AG04450 (cell line): ENCODE measurements at places on chromosomes 16 and 17. TPM values are rescaled to one million over a fixed set of nuclear protein-coding genes. Genes with fewer than 3 reads are reported as not detected.

The VPS9D1 gene
- 8.6 and 12.0 TPM in 2 replicates for polyA plus RNA-seq

The CX3CL1 gene
- polyA plus RNA-seq, result 0.48 TPM in 2 replicates

The TEKT5 gene
- polyA plus RNA-seq, result 0.05 and 0.15 TPM in 2 replicates

The FAM171A2 gene
- 5.3 and 8.0 TPM in 2 replicates for polyA plus RNA-seq

The SPHK1 gene
- 11.6 and 16.2 TPM in 2 replicates for polyA plus RNA-seq

The KRTAP2-3 gene
- 1.3 and 2.5 TPM in 2 replicates for polyA plus RNA-seq

GRCh38 chr16:57406881-57407280 is 2.3 kb downstream of the CCL17 start:
- DNase-seq, result no peak

- no peak for DNase-seq
These were observed 1.5 kb downstream of the SCARF1 start for GRCh38 chr17:1643999-1644492.

GRCh38 chr17:40333781-40334448 is 24.9 kb downstream of the RARA start:
- DNase-seq, result no peak

- DNase-seq, result no peak
These were observed 13.9 kb downstream of the BRD7 start for GRCh38 chr16:50354629-50355456.

GRCh38 chr17:4232168-4232813 is 31.5 kb downstream of the ANKFY1 start:
- peak; percentile 8 for DNase-seq

DNA sequence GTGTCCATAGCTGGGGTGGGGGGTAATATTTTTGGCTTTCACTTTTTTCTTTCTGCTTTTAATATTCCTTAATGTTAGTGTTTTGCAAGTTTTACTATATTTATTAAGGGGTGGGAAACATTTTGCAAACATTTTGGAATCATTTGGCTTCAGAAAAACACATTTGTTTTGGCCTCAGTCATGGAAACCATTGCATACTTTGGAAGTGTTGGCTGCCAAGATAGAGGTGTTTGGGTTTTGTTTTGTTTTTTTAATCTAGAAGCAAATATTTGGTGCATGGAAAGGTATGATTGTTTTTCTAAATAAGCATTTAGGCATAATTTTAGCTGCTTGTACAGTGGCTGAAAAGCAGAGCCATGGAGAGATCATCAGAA is 243.3 kb downstream of the KATNIP start:
- no peak for DNase-seq

DNA sequence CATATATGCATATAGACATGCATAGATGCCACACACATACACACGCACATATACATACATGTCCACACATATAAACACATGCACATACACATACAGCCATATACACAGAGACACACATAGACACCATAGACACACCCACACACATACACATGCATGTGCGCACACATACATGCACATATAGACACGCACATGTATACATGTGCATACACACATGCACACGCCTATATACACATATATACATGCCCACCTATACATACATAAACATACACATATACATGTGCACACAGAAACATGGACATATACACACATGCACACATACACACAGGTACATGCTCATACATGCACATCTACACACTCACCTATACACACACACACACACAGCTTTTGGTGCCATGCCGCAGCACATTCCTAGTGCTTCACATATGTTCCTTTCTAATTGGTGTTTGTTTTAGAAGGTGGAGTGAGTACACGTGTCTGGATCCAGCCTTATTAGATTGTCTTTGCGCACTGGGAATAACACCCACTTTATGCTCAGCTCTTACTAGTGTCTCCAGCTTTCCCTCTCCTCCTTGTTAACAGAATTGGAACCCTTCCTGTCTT is 198.0 kb downstream of the RPTOR start:
- DNase-seq, result no peak

- DNase-seq, result no peak
These were observed 1.4 kb upstream of the CD2BP2 start for GRCh38 chr16:30356401-30357084.

GRCh38 chr17:33038740-33039139 is 47.1 kb downstream of the SPACA3 start:
- DNase-seq, result no peak

GRCh38 chr17:47757386-47757785 is 24.4 kb downstream of the TBX21 start:
- DNase-seq, result no peak
